ENCODE measurements at places on chromosomes 5 and 9. TPM values are rescaled to one million over a fixed set of nuclear protein-coding genes. Genes with fewer than 3 reads are reported as not detected.

Gene SV2C
- total RNA-seq, result 0.20 TPM

Gene DRD1
- 0.81 TPM for total RNA-seq

DNA sequence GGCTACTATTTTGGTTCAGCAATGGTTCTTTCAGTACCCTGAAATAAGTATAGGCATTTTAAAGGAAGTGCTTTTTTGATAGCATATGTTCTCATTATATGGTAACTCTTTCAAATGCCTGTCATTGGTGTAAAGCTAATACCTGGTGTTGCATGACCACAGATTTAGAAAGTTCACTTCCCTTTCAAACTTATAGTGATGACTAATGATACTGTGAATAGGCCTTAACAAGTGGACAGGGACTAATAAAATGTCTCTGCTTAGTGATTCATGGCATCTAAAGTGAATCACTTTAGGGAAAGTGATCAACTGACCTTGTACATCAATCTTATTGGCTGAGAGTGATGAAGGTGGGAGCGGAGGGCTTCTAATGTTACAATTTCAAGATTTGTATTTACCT is 21.6 kb downstream of the MRPL22 start:
- no peak for DNase-seq

DNA sequence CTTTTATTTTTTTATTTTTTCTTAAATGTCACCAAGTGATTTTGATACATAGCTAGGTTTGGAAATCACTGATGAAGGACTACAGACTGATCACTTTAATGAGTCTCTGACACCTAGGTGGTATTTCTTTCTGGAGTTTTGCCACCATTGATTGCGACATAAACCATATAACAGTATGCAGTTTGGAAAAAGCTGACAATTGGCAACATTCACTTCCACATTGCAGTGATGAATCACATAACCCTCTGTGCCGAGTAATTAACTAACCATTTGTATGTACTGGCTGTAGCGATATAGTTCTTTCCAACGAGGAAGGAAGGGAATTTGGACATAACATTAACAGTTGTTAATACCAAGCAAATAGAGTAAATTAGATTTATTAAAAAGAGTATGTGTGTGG is 222.9 kb upstream of the EFNA5 start:
- no peak for DNase-seq

Gene SLC36A2
- total RNA-seq, result 0.14 TPM

DNA sequence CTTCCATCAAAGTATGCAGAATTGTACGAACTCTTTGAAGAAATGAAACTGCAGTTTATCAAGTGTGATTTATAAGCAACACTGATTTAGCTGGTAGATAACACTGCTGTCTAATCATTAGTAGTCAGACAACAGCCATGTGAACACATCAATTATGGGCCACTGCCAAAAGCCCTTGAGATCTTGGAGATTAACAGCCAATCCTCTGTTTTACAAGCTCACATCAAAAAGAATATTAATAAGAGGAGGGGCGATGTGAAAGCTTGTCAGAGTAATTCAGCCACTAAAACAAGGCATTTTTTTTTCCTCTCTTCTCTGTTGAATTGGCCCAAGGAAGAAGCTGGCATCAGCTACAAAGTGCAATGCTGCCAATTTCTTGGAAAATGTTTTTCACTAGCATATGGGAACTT is 28.1 kb downstream of the ZNF608 start:
- DNase-seq, result peak; percentile 37

DNA sequence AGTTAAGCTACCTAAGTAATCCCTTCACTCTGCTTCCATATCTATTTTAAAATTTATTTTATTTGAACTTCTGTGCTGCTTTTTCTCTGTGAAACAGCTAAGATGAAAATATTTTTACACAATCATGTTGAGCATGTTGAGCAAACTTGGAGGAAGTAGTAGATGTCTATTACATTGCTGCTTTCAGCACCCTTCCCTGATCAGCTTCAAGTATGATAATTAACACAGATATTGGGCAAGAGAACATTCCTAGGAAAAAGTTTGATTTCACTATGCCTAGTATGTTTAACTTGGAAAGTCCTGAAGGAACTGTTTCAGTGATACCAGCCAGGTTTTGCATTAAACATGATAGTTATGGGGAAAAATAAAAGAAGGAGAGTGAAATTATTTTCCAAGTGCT is 283.6 kb downstream of the ELAVL2 start:
- no peak for DNase-seq

Gene ADAMTS2
- 18.9 TPM for total RNA-seq

DNA sequence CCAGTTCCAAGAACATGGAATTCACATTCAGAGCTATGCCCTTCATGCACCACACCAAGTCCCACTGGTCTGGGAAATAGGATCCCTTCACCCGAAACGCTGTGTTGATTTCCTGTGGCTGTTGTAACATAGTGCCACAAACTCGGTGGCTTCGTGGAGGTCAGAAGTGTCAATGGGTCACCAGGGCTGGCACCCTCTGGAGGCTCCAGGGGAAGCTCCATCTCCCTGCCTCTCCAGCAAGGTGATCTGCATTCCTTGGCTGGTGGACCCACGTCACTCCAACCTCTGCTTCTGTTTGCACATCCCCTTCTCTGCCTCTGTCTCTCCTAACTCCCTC is 28.9 kb upstream of the ALDH1B1 start:
- DNase-seq, result no peak

Gene PCDHGA7
- total RNA-seq, result 4.5 TPM

Gene NAIF1
- 12.0 TPM for total RNA-seq

Gene THBS4
- total RNA-seq, result 1.5 TPM

DNA sequence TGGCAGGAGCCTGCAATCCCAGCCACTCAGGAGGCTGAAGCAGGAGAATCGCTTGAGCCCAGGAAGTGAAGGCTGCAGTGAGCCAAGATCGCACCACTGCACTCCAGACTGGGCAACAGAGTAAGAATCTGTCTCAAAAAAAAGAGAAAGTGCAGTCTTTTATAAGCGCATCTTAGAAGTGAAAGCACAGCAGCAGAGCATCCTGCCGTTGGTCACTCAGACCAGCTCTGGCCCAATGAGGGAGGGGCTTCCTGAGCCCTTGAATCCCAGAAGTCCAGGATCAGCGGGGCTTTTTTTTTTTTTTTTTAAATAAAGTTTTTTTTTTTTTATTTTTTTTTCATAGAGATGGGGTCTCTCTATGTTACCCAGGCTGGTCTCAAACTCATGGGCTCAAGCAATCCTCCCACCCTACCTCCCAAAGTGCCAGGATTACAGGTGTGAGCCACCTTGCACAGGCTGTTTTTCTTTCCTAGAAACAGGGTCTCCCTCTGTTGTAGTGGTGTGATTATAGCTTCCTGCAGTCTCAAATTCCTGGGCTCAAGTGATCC is 42.3 kb downstream of the NAIF1 start:
- no peak for DNase-seq

- no peak for DNase-seq
Measured at GRCh38 chr5:139391570-139392323, 2.0 kb upstream of the MZB1 start.

- DNase-seq, result no peak
Measured at GRCh38 chr9:74817816-74818215, 69.9 kb downstream of the TRPM6 start.

- DNase-seq, result no peak
Measured at GRCh38 chr5:6584101-6584645, 48.7 kb downstream of the NSUN2 start.

- DNase-seq, result no peak
Measured at GRCh38 chr9:115877852-115878438, 275.6 kb upstream of the PAPPA start.

Gene RASA1
- total RNA-seq, result 25.6 TPM

Gene IRX2
- total RNA-seq, result 0.26 TPM

GRCh38 chr9:18371621-18372020 is 102.3 kb upstream of the ADAMTSL1 start:
- no peak for DNase-seq

- no peak for DNase-seq
Measured at GRCh38 chr5:106481374-106481773, 1189.4 kb downstream of the EFNA5 start.

Gene FBLL1
- 0.23 TPM for total RNA-seq

DNA sequence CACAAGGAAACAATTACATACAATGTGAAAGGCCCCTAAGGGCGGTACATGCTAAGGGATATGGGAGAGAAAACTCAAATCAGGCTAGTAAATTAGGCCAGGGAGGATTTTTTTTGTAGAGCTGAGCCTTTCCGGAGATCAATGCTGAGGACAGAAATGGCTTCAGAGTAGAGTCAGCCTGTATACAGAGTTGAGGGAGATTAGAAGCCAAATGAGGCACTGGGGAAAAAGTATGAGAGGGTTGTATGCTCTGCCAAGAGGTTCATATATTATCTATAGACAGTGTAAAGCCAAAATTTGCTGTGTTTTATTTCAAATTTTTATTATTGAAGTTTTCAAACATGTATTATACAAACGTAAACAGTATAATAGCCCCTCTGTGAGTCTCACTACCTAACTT is 103.1 kb downstream of the BNC2 start:
- no peak for DNase-seq

All from mucosa of gallbladder (tissue), 1 donor.